Cortex of kidney (tissue), 1 donor: ENCODE measurements at places on chromosomes 7 and 10.

- no peak for DNase-seq
Observed at GRCh38 chr10:72466018-72466417, 111.3 kb upstream of the DNAJB12 start.

DNA sequence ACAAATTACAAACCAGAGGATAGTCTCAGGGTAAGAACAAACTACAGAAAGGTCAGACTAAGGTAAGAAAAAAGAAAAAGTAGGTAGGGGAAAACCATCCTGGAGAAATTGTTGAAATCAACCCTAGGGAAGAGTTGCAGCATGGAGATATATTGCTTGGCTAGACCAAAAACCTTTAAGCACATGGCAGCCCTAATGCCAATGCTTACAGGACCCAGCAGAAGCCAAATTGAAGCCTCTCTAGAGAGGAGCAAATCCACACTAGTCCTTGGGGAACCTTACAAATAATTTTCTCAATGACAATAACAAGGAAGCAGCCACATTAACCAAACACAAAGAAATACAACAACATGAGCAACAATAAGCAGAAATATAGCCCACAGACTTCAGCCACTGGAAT is 81.9 kb downstream of the CNOT4 start:
- no peak for DNase-seq

GRCh38 chr7:43283706-43284105 is 171.3 kb downstream of the HECW1 start:
- DNase-seq = no peak

DNA sequence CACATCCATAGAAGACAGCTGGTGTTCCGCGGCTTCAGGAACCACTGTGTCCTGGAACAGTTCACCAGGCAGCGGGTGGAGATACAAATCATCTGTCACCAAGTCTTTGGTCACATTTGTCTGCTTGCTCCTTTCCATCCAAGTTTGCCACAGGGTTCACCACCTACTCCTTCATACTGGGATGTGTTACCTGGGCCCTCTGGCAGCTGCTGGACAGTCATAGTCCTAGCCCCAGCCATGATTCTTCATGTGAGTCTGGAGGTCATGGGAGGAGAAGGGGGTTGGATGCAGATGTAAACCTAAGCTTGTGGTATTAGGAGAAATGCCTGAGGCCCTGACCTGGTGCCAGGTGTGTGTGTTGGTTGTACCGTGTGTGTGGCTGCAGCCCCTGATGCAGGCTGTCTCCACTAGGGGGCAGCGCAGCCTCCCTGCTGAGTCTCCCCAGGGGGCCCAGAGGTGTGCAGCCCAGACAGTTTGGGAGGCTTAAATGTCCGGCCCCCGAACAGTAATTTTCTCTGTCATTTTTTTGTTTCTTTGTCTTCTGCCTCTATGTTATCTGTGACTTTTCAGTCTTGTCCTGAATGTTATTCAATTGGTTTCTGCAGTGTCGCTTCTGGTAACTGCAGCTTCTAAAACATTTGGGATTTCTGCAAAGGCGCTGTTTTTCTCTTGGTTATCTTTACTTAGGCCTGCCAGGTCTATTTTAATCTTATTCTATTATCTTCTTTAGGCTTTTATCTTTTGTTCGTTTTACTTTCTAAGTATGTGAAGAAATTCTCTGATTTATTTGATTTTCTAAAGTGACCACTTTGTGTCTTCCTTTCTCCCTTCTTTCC is 14.8 kb downstream of the NPS start:
- no peak for DNase-seq

DNA sequence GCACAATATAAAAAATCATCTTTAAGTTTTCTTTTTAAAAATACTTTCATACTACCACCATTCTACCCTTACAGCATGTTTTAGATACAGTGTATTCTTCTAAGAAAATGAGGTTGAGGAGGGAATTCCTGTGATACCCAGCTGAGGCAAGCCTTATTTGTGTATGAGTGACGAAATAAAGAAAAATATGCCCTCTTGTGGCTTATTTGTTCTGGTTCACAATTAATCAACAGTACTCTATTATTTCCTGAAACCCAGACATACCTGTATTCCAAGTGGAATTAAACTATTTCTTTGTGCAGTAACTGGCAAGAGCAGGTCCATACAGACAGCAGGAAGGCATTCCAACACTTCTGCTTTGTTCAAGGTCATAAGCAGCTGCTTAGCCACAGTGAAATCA is 4.5 kb upstream of the SEMA3D start:
- no peak for DNase-seq

- DNase-seq = no peak
Observed at GRCh38 chr7:122255454-122255853, 49.1 kb downstream of the FEZF1 start.

DNA sequence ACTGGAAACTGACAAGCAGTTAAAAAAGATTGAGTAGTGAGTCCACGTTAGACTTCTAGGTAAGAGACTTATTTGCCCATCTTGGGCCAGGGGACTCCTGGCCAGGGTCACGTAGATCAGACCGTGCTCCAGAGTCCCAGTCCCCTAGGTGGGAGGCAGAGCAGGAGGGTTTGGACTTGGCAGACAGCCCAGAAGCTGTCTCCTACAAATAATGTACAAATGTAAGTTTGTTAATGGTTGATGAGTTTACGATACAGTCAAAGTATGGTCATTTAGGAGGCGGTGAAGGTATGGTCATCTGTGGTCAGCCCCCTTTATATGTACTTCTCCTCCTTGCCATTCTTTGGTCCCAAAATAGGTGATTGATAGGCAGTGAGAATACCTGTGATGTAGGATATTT is 28.2 kb downstream of the INPP5F start:
- no peak for DNase-seq

GRCh38 chr7:64312826-64313225 is 935 bp upstream of the ZNF736 start:
- DNase-seq = no peak

DNA sequence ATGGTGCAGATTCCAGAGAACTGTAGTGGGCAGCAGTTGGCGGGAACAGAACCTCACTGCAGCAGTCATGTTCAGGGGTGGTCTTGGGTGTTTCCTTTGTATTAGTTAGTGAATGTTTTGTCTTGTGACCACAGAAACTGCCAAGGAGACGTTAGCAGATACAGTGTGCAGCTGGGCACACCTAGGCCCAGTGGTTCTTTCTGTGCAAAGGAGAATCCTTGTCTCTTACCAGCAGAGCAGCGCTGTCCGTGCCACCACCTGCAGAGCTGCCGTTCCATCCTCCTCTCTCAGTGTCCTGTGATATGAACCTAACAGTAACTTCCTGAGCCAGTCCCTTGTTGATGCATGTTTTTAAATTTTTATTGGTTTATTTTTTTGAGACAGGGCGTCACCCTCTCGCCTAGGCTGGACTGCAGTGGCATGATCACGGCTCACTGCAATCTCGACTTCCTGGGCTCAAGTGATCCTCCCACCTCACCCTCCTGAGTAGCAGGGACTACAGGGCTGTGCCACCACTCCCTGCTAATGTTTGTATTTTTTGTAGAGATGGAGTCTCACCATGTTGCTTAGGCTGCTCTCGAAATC is 60.6 kb downstream of the WDR37 start:
- DNase-seq = no peak

DNA sequence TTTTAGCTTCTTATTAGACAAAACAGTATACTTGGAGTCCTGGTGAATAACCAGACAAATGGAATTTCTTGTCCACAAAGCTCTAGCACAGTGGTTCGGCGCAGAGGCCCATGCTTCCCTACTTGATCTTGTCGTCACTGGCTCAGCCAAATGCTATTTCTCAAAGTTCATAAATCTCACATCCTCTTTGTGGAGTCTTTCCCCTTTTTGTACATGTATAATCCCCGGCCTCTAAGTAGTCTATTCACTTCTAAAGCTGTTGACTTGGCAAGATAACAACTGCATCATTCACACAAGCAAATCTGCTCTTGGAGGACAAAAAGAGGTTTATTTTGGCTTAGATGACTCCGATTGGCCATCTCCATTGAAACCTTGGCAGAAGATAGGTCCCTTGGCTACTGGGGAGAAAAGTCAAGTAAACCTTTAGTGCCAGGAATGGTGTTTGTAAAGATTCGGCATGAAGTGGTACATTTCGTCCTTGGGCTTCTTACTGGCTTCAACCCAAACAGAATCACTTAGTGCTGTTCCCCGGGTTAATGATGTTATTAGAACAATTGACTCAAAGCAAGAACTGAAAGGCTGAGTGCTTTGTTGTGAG is 5.1 kb upstream of the AKR1E2 start:
- no peak for DNase-seq

GRCh38 chr10:131811630-131812403 is 89.0 kb upstream of the PPP2R2D start:
- DNase-seq = no peak

DNA sequence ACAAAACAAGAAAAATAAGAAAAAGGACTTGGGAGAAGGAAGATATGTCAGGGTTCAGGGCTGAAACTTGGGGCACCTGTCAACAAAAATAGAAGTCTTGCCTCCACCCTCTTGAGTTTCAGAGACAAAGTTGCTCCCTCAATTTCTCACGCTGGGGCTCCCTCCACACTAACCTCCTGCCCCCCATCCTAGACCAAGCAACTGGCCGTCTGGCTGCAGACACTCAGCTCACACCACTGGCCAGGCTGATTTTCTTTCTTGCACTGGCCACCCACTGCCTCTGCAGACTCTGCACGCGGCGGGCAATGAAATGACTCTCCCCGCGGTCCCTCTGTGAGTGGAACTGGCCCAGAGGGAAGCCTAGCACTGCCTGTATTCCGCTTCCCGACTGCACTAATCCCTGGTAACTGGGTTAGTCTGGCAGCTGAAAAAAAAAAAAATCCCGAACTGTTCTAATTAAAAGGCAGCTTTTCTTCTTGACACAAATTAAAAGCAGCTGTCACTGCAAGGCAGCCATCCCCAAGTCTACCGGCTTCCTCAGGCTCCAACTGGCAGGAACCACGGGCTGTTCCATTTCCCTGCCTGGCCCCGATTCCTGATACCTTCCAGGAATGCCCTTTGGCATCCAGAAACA is 83.5 kb downstream of the SPDYE5 start:
- no peak for DNase-seq

DNA sequence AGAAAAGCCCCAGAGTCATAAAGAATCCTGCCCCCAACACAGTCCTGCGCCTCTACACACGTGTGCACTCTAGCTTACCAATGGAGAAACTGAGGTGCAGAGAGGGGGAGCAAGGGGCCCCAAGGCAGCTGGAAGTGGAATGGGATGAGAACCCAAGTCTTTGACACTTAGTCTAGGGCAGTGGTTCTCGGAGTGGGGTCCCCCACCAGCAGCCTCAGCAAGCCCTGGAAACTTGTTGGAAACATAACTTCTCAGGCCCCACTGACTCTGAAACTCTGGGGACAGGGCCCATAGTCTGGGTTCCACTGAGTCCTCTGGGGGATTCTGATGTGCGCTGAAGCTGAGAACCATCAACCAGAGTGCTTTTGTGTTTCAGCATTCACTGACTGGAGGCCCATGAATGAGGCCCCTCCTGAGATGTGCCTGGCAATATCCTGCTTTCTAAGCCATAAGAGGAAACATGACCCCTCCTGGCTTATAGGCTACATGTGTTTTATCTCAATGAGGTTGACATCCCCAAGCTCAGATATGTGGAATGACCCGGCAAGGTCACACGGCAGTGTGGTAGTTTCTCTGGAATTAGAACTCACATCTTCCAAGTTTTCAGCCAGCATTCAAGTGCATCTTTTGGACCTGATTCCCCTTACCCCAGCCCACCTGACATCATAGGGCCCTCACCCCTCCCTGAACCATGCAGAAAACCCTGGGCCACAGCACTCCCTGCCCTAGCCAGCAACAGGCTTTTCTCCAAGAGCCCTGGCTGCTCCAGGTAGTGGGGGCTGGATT is 147.3 kb upstream of the PCBD1 start:
- no peak for DNase-seq
